MCF 10A (cell line): ENCODE measurements at places on chromosomes 5 and 9. TPM values are rescaled to one million over a fixed set of nuclear protein-coding genes. Genes with fewer than 3 reads are reported as not detected.
A peak's percentile ranks its signal among the peaks of the same experiment; 100 is the strongest.

The BTF3 gene
- 937 and 946 TPM in 2 replicates for total RNA-seq

The GRXCR2 gene
- total RNA-seq, result not detected in 2 replicates

DNA sequence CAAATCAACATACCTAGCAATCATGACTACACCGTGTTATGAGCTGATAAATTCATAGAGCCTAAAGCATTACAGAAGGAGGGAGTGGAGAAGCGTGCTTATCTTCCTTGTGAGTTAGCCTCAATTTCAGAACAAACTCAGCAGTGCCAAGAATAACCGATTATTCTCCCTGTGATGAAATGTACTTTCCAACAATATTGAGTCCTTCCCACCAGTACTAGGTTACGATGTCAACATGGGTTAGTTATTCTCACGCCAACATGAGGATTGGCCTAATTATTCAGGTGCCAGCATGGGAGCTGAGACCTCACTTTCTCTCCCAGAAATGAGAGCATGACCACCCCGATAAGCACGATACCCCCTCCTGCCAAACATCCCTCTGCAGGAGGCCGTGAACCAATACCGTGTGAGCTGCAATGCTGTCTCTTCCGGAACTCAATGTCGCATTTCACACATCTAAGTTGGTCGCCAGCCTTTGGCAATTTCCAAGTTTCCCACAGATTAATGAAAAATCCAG, 193.7 kb downstream of the ENC1 start:
- no peak for DNase-seq

GRCh38 chr5:61866930-61867329, 439.1 kb upstream of the KIF2A start:
- peak; percentile 77 for DNase-seq

- no peak for DNase-seq
Observed at GRCh38 chr5:154136141-154136540, 54.4 kb upstream of the GALNT10 start.

GRCh38 chr5:38438757-38439156, 117.7 kb downstream of the LIFR start:
- DNase-seq, result no peak

DNA sequence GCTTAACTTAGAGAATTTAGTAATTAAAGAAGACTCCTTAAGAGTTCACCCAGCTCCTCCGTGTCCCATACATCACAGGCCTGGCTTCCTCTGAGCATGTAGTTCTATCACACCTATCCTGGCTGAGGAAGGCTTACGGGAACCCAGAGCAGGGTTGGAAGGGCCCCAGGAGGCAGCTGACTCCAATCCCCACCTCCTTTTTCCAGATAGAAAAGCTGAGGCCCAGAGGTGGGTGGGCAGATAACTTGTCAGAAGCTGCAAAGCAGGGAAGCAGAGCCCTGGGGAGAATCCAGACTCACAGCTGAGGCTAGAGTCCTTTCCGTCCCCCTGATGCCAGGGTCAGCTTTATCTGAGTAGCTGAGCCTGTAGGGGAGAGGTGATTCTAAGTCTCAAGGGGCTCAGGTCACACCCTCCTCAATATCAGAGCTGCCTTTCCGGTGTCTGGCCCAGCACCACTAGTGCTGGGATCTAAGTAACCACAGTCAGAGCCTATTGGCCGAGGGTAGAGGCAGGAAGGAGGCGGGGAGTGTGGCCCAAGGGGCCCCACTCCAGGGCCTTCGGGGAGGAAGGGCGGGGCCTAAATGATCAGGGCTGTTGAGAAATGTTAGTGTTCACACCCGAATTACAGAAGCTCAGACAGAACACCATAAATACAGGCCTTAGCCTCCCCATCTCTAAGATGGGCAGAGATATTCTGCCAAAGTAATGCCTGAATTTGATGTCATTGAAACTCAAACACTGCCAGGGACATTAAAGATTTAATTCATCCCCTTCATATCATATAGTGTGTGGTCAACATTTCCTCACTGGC, 9.9 kb downstream of the CCDC69 start:
- peak; percentile 87 for DNase-seq

GRCh38 chr9:108474356-108474755, 381.4 kb downstream of the ACTL7B start:
- no peak for DNase-seq

DNA sequence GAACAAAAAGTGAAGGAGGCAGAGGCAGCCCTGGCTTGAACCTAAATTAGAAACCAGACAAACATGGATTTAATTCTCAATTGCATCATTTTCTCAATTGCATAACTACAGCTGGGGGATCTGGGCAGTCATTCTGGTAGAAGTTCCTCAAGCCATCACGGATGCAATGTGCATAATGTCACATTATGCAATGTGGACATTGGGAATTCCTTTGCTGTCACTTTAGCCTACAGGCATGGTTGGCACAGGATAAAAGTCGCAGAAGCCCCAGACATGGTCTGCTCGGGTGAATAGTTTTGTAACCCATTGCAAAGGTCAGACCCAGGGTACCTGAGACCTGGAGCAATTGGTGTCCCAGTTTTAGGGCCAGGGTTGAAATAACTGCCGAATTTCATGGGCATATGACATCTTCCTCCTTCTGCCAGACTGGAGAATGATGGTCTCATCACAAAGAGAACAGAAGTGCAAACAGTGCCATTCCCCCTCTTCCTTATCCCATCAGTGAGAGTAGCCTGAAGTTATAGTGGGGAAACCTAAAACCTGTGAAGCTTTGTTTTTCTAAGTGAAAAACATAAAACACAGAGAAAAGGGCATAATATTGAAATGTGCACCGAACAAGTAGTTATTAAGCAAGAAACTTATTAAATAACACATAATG, 290.8 kb downstream of the MSX2 start:
- no peak for DNase-seq

DNA sequence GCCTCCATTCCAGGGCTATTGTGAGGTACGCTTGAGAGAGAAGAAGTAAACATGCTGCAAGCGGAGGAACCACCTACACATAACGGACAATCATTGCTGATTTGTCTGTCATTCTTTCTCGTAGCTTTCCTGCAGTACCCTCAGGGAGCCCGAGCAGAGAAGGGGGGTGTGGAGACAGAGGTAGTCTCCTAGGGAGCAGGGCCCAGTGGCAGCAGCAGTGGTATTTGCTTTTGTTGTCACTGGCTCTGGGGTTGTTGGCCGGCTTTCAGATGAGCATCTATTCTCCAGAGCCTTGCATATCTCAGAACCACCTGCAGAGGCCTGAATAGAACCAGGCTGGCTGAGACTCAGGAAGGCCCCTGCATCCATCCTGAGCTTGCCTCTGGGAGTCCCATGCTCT, 19.9 kb downstream of the ENHO start:
- DNase-seq, result no peak

- peak; percentile 91 for DNase-seq
Observed at GRCh38 chr5:172740428-172741205, 30.4 kb downstream of the DUSP1 start.

DNA sequence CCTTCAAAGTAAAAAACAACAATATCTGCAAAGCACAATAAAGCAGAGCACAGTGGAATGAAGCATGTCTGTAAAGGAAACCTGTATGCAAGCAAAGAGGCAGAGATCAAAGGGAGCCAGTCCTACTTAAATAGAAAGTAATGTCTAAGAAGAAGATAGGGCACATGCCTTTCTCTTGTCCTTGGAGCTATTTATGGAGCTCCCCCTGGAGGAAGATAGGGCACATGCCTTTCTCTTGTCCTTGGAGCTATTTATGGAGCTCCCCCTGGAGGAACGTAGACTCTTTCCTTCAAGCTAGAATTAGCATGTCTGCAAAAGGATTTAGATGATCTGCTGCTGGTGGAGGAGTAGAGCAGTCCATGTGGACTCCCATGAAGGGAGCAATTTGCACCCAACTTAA, 168.1 kb upstream of the RASEF start:
- peak; percentile 61 for DNase-seq

DNA sequence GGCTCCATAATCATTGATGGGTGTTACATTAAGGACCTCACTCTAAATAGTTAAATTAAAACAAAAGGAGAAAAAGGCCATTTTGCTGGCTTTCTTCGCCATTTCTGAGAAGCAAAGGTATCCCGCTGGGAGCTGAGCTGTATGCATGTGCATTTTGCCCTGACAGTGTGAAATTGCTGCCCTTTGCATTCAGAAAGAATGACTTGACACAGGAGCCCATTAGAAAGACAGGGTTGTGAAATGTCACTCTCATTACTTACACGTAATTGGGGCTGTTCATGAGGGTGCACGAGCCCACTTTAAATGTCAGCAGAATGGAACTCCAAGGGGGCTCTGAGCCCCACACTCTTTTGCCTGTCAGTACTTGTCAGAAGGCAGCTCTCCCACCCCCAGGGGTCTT, 85.0 kb downstream of the SEMA4D start:
- DNase-seq, result no peak

DNA sequence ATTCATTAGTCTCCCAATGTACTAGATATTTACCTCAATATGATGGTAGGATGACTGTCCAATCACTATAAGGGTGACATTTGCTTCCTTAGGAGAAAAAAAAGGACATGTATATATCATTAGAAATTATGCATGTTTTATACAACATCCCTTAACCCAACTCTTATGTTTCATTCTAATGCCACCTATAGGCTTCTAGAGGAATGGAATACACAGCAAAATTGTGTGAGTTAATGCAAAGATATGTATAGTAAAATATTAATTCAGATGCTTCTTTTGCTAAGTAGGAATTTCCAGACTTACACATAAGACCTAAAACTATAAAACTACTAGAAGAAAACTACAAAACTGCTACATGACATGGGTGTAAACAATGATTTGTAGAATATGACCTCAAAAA, 3.5 kb downstream of the PRXL2C start:
- peak; percentile 41 for DNase-seq

GRCh38 chr9:69943148-69943806, 100.4 kb upstream of the MAMDC2 start:
- DNase-seq, result no peak
